ENCODE measurements at places on chromosomes 4 and X.

DNA sequence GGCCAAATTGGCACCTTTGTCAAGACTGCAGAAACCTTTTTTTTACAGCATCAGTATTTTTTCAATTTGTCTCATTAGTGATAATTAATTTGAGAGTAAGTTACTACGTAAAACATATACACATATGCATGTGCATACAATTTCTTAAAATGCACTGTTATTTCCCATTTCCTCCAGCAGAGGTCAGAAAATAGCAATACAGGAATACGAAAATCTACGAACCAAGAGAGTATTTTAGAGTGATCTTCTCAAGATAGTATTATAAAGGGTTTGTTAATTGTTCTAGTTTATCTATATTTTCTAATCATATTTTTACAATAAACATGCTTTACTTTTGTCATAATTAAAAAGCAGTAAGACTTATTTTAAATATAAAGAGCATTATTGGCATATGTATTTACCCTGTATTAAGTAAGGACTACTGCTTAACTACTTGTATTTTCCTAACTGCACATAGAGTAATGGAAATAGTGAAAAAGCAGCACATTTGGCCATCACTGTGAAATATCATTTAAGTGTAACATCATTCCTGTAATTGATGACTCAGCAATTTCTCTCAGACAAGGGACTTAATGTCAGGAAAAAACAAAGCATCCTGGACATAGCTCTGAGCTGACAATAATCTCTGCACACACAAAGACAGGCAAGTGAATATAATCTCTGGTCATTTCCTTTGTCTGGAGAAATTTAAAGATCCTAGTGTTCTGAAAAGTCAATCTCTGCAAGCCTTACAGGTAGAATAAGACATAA lies 45.6 kb downstream of the MAOB start:
- no peak for DNase-seq

- no peak for DNase-seq
These were observed 15.8 kb downstream of the SSX5 start for GRCh38 chrX:48180811-48181210.

- DNase-seq, result peak; percentile 85
These were observed at the start of gene SMARCA1 for GRCh38 chrX:129523079-129523911. Gene SMARCA1, minus strand, starts transcription at chrX:129523490. Its CDS starts 120 bp downstream, at chrX:129523370.

GRCh38 chr4:33184657-33185290 lies 2464.6 kb downstream of the PCDH7 start:
- no peak for DNase-seq

DNA sequence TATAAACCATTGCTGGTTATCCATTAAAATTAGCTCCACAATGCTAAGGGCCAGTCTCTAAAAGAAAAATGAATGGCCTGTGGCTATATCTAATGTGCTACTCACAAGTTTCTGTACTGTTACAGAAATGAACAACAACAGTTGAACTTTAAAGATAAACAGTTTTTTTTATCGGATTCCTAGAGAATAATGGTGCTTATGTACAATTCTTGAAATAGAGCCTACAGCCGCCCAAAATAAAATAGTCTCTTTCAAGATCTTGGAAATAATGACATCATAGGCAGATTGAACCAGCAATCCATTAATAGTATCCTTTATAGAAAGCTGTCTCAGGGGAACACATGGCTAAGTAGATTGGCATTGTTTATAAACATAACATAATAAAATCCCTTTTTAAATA lies 23.4 kb downstream of the PAK3 start:
- no peak for DNase-seq

DNA sequence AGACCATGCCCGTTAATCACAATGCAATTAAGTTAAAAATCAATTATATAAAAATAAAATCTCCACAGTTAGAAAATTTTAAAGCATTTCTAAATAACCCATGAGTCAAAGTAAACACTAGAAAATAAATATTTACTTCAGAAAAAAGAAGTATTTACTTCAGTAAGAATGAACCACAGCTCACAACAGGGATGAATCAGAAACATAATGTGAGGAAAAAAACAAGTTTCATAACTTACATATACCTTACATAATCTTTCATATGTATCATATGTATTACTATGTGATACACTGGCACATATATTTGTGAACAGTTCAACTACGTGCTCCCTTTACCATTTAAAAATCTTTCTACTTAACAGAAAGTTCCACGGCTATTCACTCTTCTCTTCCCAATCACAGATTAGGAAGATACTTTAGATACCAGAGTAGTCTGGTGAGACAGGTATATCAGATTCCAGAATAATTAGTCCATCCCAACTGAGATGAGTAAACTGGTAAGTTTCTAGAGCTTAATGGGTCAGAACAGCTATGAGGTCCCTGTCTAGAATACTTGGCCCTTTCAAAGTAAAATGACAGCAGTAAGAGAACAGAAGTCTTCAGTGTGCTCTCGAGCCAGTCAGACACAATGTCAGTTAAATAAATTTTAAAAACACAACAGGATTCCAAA lies 70.3 kb downstream of the SH3RF1 start:
- DNase-seq, result no peak

DNA sequence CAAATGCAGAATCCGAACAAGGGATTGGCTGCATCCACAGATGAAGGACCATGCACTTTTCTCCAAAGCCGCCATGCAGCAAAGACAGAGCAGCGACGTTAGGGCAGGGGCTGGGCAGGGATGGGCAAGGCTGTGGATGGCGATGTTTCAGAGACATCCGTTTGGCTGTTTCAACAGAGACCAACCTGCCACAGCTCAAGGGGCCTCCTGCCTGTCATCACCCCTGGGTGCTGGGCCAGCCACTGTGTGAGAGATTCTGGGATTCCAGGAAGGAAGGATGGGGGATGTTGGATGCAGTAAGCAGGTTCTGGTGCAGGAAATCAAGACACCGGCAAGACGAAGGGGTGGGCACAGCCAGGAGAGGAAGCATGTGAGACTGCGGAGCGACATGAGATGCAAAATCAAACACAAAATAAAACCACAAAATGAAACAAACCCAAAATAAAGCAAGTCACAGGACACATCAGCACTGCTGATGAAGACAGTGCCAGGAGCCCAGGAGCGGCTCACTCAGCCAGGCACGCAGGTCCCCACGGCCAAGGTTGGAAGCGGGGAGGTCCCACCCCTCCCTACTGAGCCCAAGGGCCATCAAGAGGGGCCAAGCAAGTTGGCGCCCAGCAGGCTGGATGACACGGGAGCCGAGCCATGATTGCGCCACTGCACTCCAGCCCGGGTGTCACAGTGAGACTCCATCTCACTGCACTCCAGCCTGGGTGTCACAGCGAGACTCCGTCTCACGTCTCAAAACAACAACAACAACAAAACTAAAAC lies 68.1 kb downstream of the FAM53A start:
- DNase-seq, result peak; percentile 90

- no peak for DNase-seq
These were observed 27.6 kb downstream of the ANXA10 start for GRCh38 chr4:168119890-168120289.

Data from lower leg skin (tissue), 4 donors.